ENCODE measurements at places on chromosomes 2 and 18.

DNA sequence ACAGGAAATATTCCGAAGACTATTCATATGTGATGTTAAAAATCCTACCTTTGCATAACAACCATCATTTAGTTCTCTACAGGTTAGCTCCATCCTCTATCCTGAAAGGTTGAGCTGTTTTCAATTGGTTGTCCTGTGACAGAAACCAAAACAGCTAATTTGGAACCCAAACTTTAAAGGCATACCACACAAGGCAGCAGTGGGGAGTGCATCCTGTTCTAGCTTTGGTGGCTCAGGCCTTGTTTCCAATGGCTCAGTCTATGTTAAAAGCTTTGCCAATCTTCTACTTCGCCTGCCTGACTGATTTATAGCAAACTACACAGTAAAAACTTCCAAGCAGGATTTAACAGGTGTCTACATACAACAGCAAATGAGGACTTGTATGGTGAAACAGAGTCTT is 3.2 kb downstream of the CD226 start:
- no peak for DNase-seq

GRCh38 chr2:14891546-14891945 is 259.0 kb downstream of the LRATD1 start:
- no peak for DNase-seq

GRCh38 chr2:212242724-212243123 is 295.9 kb downstream of the ERBB4 start:
- no peak for DNase-seq

GRCh38 chr2:38277245-38278116 is 99.6 kb downstream of the ATL2 start:
- DNase-seq, result peak; percentile 21

- DNase-seq, result no peak
These were observed 44.7 kb downstream of the GLI2 start for GRCh38 chr2:120780402-120780801.

GRCh38 chr2:149314687-149315086 is 15.7 kb upstream of the LYPD6 start:
- DNase-seq, result no peak

DNA sequence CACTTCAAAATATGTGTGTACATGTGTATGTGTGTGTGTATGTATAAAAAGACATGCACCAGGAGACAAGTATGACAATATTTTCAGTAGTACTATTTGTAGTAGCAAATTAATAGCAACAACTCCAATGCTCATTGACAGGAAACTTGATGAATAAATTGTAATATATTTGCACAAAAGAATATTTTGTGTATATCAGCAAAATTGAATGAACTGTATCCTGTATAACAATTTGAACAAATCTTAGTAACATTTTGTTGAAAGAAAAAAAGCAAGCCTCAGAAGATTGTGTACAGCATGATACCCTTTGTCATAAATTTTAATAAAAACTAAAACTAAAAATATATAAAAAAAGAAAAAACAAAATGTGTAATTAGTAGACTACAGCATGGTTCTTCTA is 1367.3 kb upstream of the TMEFF2 start:
- DNase-seq, result no peak

DNA sequence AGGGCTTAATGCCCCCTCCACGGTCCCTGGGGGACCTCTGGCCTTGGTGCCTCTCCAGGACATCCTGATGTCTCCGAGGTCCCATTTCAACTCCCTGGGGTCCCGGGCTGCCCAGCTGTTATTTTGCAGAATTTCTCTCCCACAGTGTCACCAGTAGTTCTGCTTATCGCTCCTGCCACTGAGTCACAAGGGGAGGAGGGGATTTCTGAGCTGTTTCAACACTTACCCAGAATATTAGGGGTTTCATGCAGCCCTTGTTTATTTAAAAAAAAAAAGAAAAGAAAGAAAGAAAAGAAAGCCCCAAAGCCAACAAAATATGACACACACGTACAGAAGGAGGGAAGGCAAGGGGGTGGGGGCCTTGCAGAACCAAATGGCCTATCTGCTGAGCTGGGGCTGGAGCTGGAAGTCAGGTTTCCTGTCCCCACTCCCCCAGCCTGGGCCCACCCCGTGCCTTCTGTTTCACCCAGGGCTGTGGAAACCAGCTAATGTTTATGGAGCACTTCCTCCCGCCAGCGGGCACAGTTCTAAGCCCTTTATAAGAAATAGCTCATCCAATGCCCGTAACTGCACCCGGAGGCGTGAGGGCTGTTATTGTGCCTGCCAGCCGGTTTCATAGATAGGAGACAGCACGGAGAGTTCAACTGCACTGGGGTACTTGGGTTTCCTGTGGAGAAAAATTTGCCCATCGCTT is 8.4 kb upstream of the ARID5A start:
- no peak for DNase-seq

- no peak for DNase-seq
These were observed 126.9 kb upstream of the PIK3C3 start for GRCh38 chr18:41828137-41828536.

DNA sequence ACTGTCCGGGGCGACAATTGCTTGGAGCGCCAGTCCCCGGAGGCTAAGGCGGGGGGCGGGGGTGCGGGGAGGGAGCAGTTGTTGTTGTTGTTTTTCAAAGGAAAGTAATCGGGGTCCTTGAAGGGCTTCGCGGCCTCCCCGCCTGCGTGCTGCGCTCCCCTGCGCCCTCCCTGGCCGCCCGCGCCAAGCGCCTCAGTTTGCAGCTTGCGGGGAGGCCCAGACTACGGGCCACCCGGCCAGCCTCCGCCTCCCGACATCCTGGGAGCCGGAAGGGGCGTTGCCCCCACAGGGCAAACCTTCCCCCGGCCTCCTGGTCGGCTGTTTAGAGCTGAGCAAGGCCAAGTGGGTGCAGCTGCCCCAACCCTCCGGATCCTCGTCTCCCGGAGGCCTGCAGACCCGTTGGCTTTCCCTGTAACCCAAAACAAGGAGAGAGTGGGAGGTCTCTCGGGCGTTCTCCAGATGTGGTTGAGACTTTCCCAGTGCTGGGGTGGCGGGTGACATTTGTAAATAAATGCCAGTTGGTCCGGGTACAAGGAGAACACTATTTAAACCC is 3.7 kb upstream of the SIX3 start:
- DNase-seq, result no peak

DNA sequence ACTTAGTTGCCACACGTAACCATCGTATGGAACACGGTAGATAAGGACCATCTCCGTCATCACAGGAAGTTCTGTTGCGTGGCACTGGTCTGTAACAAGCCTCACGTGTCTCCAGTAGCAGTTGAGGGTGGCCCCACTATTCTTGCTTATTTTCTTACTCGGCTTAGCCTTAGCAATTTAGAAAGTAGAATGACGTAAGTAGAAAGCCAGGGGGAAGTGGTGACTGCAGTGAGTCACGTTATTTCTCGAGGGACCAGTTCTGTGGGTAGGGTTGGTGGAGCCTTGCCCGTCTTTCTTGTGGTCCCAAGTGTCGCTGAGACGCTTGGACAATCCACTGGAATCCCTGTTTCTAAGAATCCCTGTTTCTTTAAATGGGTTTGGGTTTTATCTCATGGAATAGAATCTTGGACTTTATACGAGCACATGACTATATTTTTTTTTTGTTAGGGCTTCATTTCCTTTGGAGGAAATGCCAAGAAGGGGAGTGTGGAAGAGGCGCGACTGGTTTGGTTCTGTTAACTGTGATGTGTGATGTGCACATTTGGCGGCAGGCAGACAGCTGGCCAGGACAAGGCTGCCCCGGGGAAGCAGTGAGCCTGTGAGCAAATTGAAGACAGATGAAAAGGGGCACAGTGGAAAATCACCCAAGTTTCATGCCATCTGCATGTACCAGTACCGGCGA is 96.2 kb downstream of the CABLES1 start:
- DNase-seq, result peak; percentile 85

DNA sequence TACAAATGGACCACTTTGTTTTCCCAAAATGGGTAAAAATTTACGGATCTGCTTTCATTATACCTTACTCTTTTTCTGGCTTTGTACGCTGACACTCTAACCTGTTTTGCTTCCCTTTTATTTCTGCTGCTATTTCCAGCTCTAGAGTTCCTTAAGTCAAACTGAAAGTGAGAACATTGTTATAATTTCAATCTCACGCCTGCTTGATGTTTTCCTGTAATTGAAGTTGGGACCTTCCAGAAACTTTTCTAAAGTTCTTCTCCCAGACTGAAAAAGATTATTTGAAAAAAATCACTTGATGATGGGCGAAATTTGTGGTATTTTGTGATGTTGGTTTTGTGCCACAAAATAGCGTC is 1.8 kb downstream of the GLS start:
- DNase-seq, result no peak

DNA sequence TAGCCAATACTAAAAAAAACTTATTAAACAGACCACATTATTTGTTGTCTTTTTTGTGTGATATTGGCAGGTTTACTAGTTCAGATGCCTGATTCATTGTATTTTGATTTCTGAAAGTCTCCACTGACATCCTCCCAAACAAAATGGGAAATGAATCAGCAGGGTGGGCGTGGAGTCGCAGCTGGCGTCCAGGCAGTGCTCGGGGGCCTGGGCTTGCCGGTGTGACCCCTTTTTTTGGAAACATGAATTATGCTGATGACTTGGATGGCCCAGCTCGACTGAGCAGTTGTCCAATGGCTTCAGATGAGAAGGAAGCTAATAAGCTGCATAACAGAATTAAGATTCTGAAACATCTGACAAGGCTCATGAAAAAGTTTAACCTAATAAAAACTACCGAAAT is 1.7 kb upstream of the KCNG2 start:
- DNase-seq, result no peak

DNA sequence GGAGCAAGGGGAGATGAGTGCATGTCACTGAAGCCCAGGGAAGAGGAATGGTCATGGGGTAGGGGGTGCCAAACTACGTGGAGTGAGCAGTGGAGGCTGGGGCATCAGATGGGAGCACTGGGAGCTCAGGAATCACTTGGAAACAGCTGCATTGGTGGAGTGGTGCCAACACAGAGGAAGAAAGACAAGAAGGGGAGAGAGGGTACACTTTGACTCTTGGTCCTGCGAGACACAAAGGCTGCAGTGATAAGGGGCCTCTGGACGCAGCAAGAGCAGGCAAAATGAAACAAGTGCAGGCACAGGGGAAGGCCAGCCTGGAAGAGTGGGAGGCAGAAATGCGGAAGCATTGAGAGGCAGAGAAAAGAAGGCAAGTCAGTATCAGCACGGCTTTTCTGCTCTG is 134.7 kb upstream of the SMIM21 start:
- no peak for DNase-seq

DNA sequence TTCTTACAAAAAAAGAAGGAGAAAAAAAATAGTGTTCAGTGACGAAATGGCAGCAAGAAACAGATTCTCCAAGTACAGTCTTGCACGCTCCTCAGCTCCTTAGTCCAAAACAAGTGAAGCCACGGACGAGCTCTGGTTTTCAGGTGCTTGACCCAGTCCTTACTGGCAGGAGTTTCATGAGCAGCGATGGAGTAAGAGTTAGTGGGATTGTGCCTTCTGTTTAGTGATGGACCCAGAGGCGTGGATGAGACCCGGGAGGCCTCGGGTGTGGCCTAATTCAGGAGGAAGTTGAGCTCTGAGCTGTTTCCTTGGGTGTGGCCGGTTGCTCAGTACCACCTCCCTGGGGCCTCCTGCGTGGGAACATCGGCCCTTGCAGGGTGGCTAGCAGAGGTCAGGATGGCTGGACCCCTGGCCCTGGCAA is 52.0 kb downstream of the KIF5C start:
- no peak for DNase-seq

DNA sequence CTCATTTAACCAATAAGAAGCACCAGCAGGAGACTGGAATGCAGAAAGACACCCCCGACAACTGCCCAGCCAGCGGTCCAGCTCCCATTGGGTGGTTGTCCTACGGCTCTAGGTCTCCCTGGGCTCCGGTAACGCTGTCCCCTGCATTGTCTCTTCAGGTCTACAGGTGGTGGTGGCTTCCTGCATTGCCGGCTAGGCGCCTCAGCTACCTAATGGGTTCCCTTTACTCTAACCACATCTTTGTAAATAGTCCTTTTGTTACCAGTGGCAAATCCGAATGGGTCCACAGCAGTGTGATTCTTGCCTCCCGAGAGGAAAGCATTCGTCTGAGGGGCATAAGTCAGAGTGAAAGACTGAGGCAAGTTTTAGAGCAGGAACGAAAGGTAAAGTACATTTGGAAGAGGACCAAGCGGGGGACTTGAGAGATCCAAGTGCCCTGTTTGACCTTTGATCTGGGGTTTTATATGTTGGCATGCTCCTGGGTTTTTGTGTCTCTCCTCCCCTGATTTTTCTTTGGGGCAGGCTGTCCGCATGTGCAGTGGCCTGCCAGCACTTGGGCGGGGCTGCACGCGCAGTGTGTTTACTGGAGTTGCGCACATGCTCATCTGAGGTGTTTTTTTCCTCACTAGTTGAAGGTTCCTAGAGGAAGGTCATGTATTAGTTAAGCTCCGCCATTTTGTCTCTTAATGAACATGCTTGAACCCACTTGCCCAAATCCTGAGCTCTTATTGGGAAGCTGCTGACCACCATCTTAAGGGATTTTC is 11.0 kb downstream of the FABP1 start:
- no peak for DNase-seq

DNA sequence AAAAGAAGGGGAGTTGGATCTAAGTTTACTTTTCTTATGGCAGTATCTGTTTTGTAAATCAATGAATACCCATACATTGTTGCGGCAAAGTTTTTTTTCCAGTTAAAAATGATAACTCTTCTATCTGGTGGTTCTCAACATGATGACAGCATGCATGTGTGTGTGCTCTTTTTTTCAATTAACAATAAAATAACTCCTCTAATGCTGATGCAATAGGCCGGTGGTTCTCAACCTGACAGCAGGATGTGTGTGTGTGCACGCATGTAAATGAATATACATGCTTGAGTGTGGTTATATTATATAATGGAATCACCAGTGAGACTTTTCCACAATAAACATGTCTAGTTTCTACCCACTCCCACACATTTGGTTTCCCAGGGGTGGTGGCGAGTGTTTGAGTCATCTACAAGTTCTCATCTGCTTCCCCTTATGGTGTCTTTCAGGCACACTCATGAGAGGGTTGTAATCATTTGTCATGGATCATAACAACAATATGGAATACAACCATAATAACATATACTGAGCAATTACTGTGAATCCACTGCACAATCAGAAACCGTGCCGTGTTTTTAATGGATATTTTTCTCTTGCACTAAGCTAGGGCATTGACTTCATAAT is 31.2 kb downstream of the PARD3B start:
- no peak for DNase-seq

- DNase-seq, result no peak
These were observed 18.1 kb downstream of the CCNT2 start for GRCh38 chr2:134936691-134937090.

GRCh38 chr2:149903626-149904025 is 316.1 kb upstream of the MMADHC start:
- DNase-seq, result no peak

Measured in HFFc6 (cell line).